NCI-H774 (cell line): ENCODE measurements at places on chromosomes 5 and 9.

DNA sequence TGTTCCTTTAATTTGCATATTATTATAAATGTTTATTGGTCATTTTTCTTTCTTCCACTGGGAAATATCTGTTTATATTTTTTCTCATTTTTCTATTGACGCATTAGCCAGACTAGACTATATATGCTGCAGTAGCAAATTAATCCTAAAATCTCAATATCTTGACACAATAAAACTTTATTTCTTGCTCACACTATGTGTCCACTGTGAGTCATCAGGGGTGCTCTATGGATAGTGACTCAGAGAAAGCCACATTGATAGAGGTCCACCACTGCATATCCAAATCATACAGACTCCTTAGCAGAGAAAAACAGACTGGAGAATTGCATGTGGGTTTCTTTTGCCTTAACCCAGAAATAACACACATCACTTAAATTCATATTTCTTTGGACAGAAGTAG is 20.8 kb downstream of the OR1L3 start:
- DNase-seq: no peak

- DNase-seq: no peak
Observed at GRCh38 chr9:24041160-24041690, 215.2 kb upstream of the ELAVL2 start.

GRCh38 chr9:1804128-1804865 is 210.8 kb upstream of the SMARCA2 start:
- no peak for DNase-seq

- peak; percentile 88 for DNase-seq
Observed at GRCh38 chr5:10601246-10602030, 37.6 kb downstream of the ANKRD33B start.
